ENCODE measurements at places on chromosomes 13 and 19.
A peak's percentile ranks its signal among the peaks of the same experiment; 100 is the strongest.

DNA sequence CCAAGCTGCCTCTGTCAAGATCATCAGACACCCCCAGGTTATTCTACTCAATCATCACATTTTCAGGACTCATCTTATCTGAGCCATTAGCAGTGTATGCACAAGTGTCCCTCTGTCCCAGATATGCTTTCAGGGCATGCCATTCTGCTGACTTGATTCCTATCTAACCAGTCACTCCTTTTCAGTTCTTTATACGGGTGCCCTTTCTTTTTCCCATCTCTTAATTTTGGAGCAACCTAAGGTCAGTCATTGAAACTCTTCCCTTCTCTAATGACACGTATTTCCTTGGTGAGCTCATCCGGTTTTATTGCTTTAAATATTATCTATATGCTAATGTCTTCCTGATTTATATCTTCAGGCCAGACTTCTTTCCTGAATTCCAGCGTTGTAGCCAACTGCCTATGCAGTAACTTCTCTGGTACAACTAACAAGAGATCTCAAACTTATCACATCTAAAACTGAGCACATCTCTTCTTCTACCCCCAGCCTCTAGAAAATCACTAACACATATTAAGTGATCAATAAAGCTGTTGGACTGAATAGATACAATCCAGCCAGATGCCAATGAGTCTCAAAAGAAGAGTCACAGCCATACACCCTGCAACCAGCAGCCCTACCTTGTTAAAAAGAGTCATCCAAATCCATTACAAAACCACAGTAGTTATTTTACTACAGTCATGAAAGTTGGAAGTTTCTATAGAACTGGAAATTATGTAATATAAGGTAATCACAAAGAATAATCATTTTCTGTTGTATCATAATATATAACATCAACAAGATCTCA is 58.8 kb downstream of the DCLK1 start:
- no peak for DNase-seq

GRCh38 chr13:74107598-74107997 is 26.6 kb downstream of the KLF12 start:
- no peak for DNase-seq

- peak; percentile 46 for DNase-seq
These were observed 45.8 kb downstream of the GGACT start for GRCh38 chr13:100542826-100543156.

GRCh38 chr19:34838753-34839431 is 65.9 kb upstream of the ZNF599 start:
- peak; percentile 9 for DNase-seq

DNA sequence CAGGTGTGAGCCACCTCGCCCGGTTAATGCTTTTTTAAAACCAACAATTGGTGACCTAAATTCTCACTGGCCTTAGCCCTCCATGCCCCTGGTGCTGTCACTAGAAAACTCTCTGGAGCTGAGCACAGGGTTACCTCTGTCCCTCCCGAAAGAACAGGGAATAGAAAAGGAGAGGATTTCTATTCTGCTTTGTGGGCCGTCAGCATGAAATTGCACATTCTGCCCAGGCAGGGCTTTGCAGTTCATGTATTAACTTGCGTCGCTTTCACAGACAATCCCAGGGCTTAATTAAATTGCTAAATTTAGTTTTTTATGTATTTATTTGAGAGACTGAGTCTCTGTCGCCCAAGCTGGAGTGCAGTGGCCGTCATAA is 583 bp upstream of the ZNF480 start:
- no peak for DNase-seq

DNA sequence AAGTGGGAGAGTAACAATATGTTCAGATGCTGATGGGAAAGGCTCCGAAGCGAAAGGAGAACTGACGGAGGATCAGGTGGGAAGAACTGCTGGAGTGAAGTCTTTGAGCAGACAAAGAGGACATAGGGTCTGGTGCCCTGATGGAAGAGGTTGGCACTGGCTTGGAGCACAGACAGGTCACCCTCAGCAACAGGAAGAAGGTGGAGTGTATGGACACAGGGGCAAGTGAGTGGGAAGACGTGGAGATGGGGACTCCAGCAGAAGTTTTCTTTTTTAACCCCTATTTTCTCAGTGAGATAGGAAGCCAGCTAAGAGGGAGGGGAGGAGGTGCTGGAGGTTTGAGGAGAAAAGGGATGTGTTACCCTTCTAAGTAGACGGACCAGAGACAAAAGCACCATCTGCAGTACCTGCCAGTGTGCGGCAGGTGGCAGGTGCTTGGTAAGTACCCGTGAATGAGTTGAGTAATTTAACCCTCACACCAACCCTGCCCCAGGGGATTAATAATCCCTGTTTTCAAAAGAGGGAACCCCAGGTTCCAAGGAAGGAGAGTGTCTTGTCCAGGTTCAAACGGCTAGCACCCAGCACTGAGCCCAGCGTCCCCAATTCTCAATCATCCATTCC is 11.2 kb downstream of the HAS1 start:
- DNase-seq, result no peak

GRCh38 chr13:73449252-73449651 is 390.4 kb downstream of the KLF5 start:
- no peak for DNase-seq

DNA sequence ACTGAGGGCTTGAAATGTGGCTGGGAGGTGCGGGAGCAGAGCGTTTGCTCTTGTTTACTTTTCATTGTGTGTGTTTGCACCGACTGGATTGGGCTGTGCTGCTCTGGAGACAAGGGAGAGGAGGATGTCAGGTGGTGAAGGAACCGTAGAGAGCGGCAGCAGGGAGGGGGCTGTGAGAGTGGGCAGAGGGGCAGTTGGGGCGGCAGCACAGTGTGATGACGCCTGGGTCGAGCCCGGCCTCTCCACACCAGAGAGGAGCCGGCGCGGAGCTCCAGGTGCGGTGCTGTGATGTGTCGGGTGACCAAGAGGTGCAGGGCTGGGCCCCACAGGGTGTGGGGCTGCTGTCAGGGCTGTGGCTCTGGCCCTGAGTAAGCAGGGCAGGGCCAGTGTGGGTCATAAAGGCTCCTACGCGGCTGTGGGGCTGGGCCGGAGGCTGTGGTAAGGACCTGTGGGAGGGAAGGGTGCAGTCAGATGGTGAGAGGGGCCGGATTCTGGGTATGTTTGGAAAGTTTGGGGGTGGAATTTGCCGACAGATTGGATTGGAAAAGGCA is 10.5 kb downstream of the NAXD start:
- no peak for DNase-seq

DNA sequence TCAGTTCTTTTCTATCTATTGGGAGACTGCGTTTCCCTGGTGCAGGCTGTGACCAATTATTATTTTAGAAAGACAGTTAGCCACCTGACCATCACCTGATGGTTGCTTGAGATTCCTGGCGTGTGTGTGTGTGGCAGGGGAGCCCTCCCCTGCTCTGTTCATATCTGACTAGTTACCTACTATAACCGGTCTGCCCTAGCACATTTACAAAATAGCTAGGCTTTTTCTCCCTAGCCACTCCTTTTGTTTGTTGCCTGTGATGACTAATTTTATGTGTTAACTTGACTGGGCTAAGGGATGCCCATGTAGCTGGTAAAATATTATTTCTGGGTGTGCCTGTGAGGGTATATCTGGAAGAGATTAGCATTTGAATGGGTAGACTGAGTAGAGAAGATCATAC is 76.9 kb downstream of the OLFM4 start:
- no peak for DNase-seq

GRCh38 chr13:77952737-77953136 is 34.1 kb upstream of the EDNRB start:
- no peak for DNase-seq

GRCh38 chr13:79457390-79457789 is 23.6 kb upstream of the NDFIP2 start:
- no peak for DNase-seq

DNA sequence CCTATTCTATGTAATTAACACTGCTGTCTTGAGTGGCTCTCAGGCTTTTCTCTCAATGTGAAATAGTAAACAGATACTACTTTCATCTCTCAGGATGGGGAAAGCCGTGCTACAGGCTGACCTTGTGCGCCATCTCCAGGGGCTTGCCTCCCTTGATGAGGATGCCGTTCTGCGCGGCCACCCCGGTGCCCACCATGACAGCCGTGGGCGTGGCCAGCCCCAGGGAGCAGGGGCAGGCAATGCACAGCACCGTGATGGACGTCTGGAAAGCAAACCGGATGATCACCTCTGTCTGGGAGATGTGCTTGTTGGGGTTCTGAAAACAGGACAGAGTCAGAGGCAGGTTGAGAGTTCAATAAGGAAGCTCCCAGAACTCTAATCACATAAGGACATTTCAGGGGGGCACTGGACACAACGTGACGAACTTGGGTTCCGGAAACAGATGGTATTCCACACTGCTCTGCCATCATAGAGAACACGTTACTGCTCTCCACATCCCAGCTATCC is 65.0 kb downstream of the ATP7B start:
- no peak for DNase-seq

GRCh38 chr19:4556597-4557127 is 2.8 kb downstream of the SEMA6B start:
- DNase-seq, result no peak

GRCh38 chr13:102799426-102800144 is 666 bp downstream of the BIVM start:
- no peak for DNase-seq

DNA sequence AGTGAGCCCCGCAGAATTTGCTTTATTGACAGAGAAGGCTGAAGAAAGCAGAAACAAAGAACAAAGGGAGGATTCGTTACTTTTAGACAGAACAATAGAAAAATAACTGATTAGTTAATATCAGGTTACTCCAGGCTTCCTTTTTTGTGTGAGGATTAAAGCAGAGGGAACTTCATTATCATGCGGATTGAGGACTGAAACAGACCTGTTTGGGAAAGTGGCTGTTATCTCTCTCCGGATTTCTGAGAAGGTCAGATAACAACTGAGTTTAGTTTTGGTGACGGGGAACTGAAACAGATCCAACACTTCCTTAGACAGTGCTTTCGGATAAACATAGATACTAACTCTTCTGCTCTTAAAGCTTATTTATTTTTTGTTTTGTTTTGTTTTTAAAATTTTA is 246.4 kb upstream of the ZNF507 start:
- DNase-seq, result no peak

- DNase-seq, result no peak
These were observed 1320.2 kb upstream of the PCDH9 start for GRCh38 chr13:68550330-68550729.

- no peak for DNase-seq
These were observed 14.4 kb downstream of the SPINT2 start for GRCh38 chr19:38278751-38279150.

DNA sequence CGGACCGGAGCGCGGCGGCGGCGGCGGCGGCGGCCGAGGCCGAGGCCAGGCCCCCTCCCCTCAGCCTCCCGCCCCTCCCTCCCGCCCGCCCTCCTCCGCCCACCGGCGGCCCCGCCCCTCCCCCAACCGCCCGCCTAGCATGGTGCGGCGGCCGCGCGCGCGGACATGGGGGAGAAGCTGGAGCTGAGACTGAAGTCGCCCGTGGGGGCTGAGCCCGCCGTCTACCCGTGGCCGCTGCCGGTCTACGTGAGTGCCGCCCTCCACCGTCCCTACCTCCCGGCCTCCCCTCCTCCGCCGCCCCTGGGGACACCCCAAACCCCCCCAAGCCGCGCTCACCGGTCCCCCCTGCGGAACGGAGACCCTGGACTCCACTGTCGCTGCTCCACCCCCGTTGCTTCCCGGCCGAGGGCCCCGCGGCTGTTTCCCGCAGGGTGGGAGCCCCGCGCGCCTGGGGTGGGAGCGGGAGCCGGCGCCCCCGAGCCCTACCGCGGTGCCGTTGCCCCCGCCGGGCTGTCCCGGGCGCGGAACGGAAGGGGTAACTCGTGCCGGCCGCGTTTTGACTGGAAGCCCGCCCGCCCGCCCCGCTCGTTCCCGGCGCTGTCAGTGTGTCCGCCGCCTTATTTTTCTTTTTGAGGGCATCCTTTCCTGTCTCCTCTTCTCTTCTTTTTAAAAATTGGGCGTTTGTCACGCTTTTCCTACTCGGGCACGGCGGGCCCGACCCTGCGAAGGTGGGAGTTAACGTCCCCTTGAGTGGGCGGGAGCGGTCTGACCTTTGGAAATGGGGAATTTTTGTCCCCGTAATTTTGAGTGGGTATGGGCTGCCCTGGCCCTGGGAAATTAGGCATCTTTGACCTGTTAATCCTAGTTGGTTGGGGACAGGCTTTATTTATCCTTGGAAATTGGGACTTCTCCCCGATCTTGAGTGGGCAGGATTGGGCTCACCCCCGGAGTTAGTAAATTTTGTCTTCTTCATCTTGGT is 576 bp downstream of the DOT1L start:
- no peak for DNase-seq

DNA sequence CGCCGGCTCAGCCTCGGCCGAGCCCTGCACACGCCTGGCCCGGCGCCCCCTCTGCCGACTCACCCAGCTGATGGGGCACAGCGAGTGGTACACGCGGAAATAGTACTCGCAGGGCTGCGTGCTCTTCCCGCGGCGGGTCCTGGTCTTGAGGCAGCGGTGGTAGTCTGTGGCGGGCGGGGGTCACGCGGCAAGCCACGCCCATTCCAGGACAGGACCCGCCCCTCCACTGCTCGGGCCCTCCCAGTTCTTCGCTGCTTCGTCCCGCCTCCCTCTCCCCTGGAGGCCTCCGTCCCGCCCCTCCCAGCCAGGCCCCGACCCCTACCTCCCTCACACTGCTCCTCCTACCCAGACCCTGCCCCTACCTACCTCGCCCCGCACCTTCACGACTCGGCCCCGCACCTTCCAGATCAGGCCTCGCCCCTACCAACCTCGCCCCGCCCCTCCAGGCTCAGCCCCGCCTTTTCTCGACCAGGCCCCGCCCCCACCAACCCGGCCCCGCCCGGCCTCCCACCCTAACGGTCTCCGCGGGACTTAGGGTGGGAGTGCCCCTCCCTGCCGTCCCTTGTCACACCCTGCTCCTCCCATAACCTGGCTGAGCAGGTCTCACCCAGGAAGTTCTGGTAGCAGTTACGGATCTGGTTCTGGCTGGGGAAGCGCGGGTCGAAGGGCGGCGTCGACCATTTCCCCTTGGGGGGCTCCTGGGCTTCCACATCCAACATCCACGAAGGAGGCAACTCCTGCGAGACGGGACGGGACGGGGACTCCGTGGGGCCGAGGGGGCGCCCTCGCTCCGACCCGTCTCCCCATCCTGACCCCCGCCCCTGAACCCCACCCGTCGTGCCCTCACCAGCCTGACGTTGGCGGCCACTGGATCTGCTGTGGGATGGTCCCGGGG is 469 bp downstream of the COX6B2 start:
- DNase-seq, result peak; percentile 76

DNA sequence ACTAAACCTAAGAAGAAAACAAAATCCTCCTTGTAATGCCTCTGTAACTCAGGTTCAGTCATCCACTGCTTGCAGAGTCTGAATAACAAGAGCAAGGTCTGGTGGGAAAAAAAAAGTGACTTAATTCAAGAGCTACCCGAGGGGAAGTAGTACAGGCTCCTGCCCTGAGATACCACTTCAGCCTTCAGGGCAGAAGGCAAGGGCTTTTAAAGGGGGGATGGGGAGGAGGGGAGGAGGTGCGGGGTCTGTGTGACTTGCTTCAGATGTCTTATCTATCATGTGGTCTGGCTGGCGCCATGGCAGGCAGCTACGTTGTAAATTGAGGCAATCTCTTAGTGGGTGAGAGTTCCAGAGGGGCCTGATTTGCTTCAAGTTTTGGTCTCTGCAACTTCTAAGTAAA is 66.7 kb downstream of the LRRC63 start:
- no peak for DNase-seq

Measured in CD4-positive, alpha-beta T cell treated with Interleukin-4 for 1 hour (primary cell).